Epithelial cell of proximal tubule (primary cell): ENCODE measurements at places on chromosomes 12 and 14.
A peak's percentile ranks its signal among the peaks of the same experiment; 100 is the strongest.

GRCh38 chr12:131983026-131983425 lies 33.3 kb downstream of the EP400 start:
- DNase-seq: no peak

DNA sequence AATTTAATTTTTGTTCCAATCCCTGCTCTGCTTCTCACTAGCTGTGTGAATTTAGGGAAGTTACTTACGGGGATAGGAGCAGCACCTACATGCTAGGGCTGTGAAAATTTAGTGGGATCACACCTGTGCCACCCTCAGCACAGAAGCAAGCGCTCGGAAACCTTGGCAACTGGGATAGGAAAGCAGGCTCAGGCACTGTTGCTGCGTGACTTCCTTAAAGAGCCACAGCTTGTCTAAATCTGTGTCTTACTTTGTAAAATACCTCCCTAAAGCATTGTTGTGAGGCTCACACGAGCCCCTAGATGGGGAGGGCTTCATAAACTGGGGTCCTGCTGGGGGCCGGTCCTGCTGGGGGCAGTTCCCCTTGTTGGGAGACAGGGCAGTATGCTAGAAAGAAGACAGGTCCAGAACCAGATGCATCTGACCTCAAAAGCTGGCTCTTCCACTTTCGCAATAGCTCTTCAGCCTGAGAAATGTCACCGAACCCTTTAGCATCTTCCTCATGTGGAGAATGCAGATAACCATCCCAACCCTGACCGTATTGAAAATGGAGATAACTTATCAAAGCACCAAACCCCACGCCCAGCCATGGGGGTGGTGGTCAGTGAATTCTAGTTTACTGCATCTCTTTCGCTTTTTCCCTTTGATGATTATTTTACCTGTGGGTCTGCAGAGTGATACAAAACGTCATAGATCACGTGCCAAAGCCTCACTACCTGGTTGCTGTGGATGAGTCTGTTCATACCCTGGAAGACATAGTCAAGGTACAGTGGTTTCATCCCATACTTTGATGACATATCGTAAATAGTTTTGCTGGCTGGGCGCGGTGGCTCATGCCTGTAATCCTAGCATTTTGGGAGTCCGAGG lies 54.1 kb downstream of the AK7 start:
- DNase-seq: no peak

DNA sequence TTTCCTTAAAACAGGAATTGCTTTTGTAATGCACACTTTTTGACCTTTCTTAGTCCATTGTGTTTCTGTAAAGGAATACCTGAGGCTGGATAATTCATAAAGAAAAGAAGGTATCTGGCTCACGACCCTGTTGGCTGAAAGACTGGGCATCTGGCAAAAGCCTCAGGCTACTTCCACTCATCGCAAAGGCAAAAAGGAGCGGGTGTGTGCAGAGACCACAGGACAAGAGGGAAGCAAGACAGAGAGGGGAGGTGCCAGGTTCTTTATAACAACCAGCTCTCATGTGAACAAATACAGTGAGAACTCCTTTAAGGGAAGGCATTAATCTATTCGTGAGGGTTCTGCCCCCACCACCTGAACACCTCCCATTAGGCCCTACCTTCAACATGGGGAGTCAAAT lies 182.1 kb downstream of the C12orf50 start:
- no peak for DNase-seq

- no peak for DNase-seq
Measured at GRCh38 chr12:6241495-6241894, 41.3 kb downstream of the CD9 start.

- peak; percentile 58 for DNase-seq
Measured at GRCh38 chr14:49586673-49587460, 687 bp upstream of the RPS29 start.

DNA sequence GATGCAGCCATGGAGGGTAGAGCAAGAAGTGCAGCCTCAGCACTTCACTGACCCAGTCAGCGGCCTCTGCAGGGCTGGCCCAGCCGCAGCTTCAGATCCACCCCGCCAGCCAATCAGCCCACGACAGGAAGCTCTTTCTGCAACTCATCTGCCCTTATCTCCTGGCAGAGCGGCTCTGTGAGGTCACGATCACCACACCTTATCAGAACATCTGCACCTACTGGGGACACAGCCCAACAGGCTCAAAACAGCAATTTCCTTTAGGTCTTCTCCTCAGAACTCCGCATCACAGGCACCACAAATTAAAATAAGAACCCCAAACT lies 287.3 kb downstream of the BCL11B start:
- no peak for DNase-seq

GRCh38 chr12:57145460-57146059 lies 1.9 kb downstream of the LRP1-AS start:
- no peak for DNase-seq

DNA sequence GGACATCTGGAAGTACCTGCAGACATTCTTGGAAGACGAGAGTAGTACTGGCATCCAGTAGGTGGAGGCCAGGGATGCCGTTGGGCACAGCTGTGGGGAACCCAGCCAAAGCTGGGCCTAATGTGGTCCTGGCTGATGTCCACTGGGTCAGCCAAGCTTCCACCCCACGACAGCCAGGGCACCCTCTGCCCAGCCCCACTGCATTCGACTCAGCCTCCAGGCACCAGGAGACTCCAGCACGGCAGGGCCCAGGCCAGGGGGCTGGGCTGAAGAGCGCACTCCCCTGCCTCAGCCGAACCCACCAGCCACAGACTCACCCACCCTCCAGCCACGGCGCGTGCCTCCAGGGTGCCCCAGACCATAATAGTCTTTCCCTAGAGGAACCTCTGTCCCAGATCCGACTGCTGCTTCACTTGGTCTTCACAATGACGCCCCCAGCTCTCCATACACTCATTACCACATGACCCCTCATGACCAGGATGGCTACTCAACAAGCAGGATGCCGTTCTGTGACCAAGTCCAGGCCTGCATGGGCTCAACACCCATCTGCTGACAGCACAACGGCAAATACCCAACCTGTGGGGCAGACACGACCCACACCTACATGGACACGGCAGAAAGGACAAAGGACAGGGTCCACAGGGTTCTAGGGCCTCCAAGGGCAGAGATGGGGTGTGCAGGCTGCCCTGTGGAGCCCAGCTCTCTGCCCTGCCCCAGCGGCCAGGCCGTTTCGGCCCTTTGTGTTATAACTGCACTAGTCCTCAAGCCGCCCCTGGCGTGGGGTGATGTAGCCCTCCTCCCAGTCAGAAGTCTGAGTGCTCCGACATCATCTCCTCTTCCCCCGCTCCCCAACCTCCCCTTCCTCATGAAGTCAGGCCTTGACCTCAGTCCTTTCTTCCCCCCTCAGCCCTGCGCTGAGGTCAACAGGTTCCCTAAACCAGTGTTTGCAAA lies 22.8 kb downstream of the ITPK1 start:
- no peak for DNase-seq

- DNase-seq: no peak
Measured at GRCh38 chr12:64739778-64740177, 19.4 kb downstream of the GNS start.
